ENCODE measurements at places on chromosomes 1 and 21.
A peak's percentile ranks its signal among the peaks of the same experiment; 100 is the strongest.

- no peak for DNase-seq
Observed at GRCh38 chr1:221776495-221777301, 34.8 kb upstream of the DUSP10 start.

- peak; percentile 32 for DNase-seq
Observed at GRCh38 chr21:33293811-33294216, 27.6 kb downstream of the IL10RB start.

DNA sequence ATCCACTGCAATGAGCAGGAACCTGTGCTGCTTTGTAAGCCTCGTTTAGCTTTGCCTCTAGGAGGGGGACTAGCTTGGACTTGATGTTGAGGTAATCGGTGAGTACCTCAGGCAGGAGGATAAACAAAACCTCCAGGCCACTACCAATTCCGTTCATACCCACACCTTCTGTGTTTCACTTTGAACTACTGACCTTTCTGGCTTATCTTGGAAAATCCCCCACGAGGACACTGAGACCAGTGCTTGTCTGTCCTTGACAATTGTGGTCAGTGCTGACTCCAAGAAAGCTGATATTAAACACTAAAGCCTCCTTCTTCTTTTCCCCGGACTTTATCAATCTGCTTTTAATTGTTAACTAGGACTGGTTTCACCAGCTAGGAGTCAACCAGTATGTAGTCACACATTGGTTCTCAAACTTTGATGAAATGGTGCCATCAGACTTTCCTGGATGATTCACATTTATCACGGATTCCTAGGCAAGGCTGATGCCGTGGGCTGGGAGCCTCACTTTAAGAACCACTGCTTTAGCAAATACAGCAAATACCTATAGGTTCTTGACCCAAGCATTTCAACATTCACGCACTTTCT is 52.7 kb downstream of the TGFB2 start:
- peak; percentile 20 for DNase-seq

GRCh38 chr21:42218836-42219605 is at the start of gene ABCG1:
Gene ABCG1 (plus strand): TSS chr21:42219140. CDS start chr21:42219263, 123 bp downstream.
- peak; percentile 37 for DNase-seq

DNA sequence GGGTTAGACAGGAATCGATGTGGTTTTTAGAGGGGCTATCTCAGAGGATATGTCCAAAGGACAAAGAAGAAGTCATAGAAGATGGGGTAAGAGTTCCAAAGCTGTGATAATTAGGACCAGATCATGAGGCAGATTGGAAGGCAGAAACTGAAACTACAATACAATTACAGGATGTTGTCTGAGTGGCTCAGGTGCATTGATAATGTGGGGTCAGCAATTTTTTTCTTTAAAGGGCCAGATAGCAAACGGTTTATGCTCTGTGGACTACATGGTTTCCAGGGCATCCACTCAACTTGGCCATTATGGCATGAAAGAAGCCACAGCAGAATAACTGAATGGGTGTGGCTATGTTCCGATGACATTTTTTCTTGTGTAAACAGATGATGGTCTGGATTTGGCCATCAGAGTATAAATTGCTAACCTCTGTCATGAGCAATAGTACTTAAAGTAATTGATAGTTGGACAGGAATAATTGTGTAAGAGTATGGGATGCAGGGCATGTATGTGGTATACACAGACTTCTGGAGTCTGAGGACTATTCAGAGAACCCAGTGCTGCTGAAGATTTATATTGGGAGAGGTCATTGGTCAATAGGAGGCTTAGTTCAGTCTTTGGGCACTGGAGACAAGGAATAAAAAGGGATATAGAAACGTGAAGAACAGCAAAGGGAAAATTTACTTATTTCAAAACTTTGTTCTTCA is 198.4 kb upstream of the ADGRL4 start:
- no peak for DNase-seq

DNA sequence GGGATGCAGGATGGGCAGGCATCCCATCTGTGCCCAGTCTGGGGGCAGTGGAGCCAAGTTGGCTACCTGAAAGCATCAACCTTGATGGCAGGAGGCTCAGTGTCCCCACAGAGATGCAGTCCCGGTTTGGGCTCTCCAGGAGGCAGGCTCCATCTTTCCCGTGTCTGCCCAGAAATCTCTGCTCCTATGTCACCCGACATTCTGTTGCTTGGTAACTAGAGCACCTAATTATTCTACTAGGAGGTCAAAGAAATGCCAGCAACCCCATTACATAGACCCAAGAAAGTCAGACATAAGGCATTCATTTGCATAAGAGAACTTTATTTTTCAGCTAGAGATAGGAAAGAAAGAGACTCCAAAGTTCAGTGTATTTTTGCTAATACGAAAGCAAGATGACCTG is 100.3 kb upstream of the BACE2 start:
- DNase-seq, result no peak

- DNase-seq, result no peak
Observed at GRCh38 chr1:155645034-155645598, 35.1 kb downstream of the MSTO1 start.

DNA sequence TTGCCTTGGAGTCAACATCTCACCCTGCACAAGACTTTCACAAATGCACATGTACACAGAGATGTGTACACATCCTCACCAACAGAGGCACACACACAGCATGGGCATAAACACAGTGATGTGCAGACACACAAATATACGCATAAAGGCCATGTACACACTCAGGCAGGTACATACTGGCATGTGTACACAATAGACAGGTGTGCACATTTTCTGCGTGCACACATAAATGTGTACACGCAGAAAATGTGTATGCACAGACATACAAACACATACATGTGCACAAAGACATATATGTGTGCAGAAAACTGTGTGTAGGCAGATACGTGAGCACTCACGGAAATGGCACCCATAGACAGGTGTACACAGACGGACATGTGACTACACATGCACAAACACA is 85.3 kb upstream of the ZBTB40 start:
- DNase-seq, result no peak

GRCh38 chr1:55363268-55363667 is 148.1 kb upstream of the USP24 start:
- no peak for DNase-seq

DNA sequence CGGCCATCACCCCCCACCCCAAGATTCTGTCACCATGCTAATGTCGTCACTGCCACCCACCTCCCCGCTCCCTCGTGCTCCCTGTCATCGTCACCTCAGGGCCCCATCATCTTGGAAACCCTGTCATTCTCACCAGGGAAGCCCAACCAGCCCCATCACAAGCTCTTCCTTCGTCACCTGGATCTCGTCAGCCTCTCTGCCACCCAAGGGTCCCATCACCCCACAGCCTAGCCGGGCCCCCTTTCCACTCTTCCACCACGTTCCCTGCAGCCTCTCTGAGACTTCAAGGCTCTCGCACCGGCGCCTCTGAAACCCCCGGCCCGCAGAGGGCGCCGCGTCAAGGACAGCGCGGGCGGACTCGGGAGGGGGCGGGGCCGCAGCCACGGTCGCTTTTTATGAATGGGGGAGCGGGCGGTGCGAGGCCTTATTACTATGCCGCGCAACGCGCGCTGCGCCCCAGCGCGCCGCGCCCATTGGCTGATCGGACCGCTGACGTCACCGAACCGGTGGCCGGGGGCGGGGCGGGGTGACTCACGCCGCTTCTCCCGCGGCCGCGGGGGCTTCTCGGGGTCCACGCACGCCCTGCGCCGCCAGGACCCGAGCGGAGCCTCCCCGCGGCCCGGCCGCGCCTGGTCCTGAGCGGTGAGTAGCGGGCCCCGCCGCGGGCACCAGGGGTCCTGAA is at the start of gene GPR3:
Gene GPR3 (plus strand): TSS at position 527 of the 682 bp plus-strand sequence. CDS start 1,177 bp downstream, outside the sequence.
- DNase-seq, result peak; percentile 91

DNA sequence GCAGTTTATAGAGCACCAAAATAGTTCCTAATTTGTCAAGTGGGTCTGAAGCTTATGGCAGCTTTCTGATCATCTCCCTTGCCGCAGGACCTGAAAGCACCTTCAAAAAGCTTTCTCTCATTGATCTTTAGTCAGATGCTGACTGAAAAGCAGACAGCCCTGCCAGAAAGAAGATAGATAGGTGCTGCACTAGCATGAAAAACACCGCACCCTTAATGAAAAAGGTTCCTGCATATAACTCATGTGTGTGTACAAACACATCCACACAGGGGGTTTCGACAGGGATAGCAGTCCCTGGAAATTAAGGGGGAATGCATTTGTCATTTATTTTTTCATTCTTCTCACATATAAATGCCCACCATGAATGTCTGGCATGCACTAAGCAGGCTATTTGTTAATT is 361.7 kb upstream of the SNX7 start:
- DNase-seq, result no peak

GRCh38 chr1:22296701-22297591 is 154.0 kb upstream of the WNT4 start:
- no peak for DNase-seq

DNA sequence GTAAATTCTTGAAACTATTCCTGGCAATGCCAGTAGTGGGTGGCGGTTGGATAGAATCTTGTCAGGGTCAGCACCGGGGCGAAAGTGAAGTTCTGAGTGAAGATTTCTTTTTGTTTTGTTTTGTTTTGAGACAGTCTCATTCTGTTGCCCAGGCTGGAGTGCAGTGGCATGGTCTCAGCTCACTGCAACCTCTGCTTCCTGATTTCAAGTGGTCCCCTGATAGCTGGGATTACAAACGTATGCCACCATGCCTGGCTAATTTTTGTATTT is 33.3 kb downstream of the PCNT start:
- DNase-seq, result no peak

- no peak for DNase-seq
Observed at GRCh38 chr21:36486246-36486645, 6.3 kb upstream of the CLDN14 start.

- DNase-seq, result no peak
Observed at GRCh38 chr21:33849834-33850233, 65.8 kb downstream of the ATP5PO start.

DNA sequence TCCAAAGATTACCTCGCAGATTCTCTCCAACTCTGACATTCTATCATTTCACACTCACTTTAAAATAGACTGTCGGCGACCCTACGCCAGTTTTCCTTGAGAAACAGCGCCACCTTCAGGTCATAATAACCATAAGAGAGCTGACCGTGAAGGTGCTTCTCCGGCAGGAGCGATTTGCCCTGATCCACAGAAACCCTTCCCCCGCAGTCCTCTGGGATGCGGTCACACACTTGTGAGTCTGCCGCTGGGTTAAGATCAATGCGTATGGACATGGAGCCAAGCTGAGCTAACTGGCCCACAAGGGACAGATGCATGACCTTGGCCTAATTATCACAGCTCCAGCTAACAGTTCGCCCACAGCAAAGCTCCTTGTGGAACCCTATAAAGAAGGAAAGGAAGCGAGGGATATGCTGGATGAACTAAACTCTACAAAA is 32.8 kb upstream of the IFNAR2 start:
- DNase-seq, result peak; percentile 81

GRCh38 chr1:230145505-230145899 is 78.5 kb downstream of the GALNT2 start:
- DNase-seq, result peak; percentile 21

- peak; percentile 83 for DNase-seq
Observed at GRCh38 chr1:145845144-145845513, 301 bp upstream of the NUDT17 start.

DNA sequence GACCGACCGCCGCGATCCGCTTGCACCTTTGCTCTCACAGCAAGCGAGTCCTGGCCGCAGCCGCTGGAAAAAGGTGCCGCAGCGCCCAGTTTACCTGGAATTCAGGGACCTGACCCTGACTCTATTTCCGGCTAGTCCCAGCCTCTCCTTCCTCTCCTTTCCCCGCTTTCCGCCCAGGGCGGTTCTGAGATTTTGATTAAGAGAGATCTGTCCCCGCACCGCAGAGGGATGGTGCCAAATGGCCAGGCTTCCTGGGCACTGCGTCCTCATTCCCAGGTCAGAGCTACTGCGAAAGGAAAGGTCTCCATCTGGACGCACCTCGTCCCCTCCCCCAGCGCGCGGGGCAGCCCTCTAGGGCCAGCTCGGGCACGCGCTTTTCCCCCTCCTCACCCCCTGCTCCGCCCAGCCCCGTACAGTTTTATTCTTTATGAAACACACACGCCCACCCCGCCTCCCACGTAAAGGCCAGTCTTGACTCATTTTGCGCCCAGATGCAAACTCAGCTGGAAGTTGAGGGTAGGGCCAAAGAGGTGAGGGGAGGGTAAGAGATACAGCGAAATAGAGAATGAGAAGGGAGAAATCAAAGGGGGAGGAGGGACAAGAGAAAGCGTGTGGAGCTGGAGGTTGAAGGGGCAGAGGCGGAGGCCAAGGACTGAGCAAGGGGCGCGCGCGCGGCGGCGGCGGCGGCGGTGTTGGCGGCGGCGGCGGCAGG is 411.8 kb upstream of the ESRRG start:
- peak; percentile 55 for DNase-seq

- peak; percentile 94 for DNase-seq
Observed at GRCh38 chr1:171083222-171083621, 7.5 kb upstream of the FMO3 start.

- no peak for DNase-seq
Observed at GRCh38 chr21:45551316-45551715, 9.1 kb upstream of the SLC19A1 start.

DNA sequence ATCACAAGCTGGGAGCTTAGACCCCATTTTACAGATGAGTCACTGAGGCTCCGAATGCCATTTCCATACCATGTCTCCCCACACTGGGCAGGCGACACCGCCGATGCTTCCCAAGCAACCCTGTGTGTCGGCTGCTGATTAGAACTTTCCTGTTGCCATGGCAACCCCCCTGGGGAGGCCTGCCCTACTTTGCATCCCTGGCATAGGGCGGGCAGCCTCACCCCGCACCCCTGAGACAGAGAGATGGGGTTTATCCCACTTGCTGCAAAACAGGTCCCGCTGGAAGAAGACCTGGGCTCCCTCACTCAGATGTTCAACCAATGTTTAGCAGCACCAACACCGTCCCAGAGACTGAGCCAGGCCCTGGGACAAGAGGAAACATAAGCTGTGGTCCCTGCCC is 81.5 kb downstream of the CAMK2N1 start:
- no peak for DNase-seq

DNA sequence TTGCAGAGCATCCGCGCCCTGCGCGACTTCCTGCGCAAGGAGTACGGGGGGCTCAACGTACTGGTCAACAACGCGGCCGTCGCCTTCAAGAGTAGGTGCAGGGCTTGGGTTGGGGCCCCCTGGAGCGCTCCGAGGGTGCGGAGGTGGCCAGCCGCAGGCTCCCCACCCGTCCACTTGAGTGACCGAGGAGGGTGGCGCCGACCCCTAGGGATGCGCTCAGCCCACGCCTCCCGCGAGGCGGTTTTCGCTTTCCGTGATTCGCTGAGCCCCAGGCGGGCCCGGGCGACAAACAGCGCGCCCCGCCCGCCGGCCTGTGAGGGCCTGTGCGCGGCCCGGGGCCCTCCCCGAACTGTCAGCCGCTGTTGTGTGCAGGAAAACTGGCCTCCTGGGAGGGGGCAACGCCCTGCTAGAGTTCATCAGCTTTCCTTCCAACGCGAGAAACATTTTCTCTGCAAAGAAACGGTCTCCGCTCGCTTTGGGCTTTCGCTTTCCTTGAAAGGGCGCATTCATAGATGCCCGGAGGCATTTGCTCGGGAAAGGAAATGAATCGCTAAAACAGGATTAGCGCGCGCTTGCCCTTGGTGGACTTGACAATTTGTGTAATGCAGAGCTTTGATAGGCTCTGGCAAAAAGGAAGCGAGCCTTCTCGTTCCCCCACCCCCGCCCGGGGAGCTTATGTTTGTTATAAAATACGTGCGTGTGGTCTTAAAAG is 668 bp downstream of the CBR3 start:
- DNase-seq, result peak; percentile 72

All from NCI-H510A treated with DMSO at 0.1 percent for 48 hours (cell line).